Right ventricle myocardium superior (tissue), 1 donor: ENCODE measurements at places on chromosomes 5 and 9. TPM values are rescaled to one million over a fixed set of nuclear protein-coding genes. Genes with fewer than 3 reads are reported as not detected.

Gene PIP5K1B
- 62.8 TPM for total RNA-seq

Gene LCN9
- not detected for total RNA-seq

Gene SUSD3
- 0.56 TPM for total RNA-seq

Gene WDR31
- 13.8 TPM for total RNA-seq

Gene GPRIN1
- 0.56 TPM for total RNA-seq

Gene LEAP2
- total RNA-seq = 1.0 TPM

Gene PDLIM4
- 5.2 TPM for total RNA-seq

Gene TMEM252
- not detected for total RNA-seq

Gene C7
- total RNA-seq = 272 TPM

Gene MTRR
- total RNA-seq = 28.2 TPM

Gene NMRK1
- total RNA-seq = 17.3 TPM

Gene PLAC8L1
- not detected for total RNA-seq

Gene QSOX2
- 7.7 TPM for total RNA-seq

Gene LRRC19
- total RNA-seq = not detected

Gene RMRP
- total RNA-seq = 19,155 TPM

Gene SLC6A3
- not detected for total RNA-seq

Gene SH3GL2
- total RNA-seq = not detected

Gene TCF7
- 2.2 TPM for total RNA-seq

Gene THBS4
- 24.6 TPM for total RNA-seq

Gene ANGPTL2
- 32.6 TPM for total RNA-seq

Gene CATSPER3
- total RNA-seq = 0.32 TPM

Gene DMRT3
- total RNA-seq = not detected

Gene C5orf52
- total RNA-seq = not detected

Gene SLC4A9
- total RNA-seq = not detected

Gene PCDHGA8
- total RNA-seq = 10.1 TPM

Gene BTNL9
- 38.9 TPM for total RNA-seq

Gene SIGMAR1
- 22.2 TPM for total RNA-seq

Gene SLC34A1
- total RNA-seq = not detected

Gene ITGA2
- total RNA-seq = 0.97 TPM

Gene XRCC4
- total RNA-seq = 4.8 TPM

Gene HBEGF
- 21.7 TPM for total RNA-seq

Gene ARSI
- 0.38 TPM for total RNA-seq

Gene MBLAC2
- 3.8 TPM for total RNA-seq

Gene TAF11L10
- total RNA-seq = not detected

Gene ZNF454
- 1.5 TPM for total RNA-seq

Gene NIM1K
- 0.22 TPM for total RNA-seq

Gene PTGS1
- total RNA-seq = 4.0 TPM

Gene PAPPA
- total RNA-seq = 1.2 TPM

Gene ZNG1E
- total RNA-seq = 10.3 TPM

Gene SPOCK1
- 19.6 TPM for total RNA-seq

Gene ACOT12
- total RNA-seq = not detected

Gene DNAI1
- total RNA-seq = not detected

Gene QRFP
- not detected for total RNA-seq

Gene IL3
- not detected for total RNA-seq

Gene PPIC
- 43.6 TPM for total RNA-seq

Gene HTR1A
- total RNA-seq = not detected

Gene TAS2R1
- total RNA-seq = not detected

Gene JAKMIP2
- 0.27 TPM for total RNA-seq

Gene FST
- 5.8 TPM for total RNA-seq

Gene PCDHA3
- total RNA-seq = not detected

Gene ZFP2
- total RNA-seq = 0.54 TPM

Gene BHMT
- total RNA-seq = 0.11 TPM

Gene SPAAR
- 8.3 TPM for total RNA-seq

Gene GPX3
- total RNA-seq = 592 TPM

Gene PPP3R2
- total RNA-seq = not detected
